ENCODE measurements at places on chromosomes 1 and 21.

GRCh38 chr1:95386371-95386770 is 152.4 kb downstream of the RWDD3 start:
- no peak for DNase-seq

- DNase-seq, result no peak
Measured at GRCh38 chr1:64826991-64827390, 82.1 kb downstream of the RAVER2 start.

GRCh38 chr1:23953020-23953419 is 6.6 kb upstream of the PNRC2 start:
- no peak for DNase-seq

- no peak for DNase-seq
Measured at GRCh38 chr1:204728456-204728855, 42.9 kb upstream of the LRRN2 start.

DNA sequence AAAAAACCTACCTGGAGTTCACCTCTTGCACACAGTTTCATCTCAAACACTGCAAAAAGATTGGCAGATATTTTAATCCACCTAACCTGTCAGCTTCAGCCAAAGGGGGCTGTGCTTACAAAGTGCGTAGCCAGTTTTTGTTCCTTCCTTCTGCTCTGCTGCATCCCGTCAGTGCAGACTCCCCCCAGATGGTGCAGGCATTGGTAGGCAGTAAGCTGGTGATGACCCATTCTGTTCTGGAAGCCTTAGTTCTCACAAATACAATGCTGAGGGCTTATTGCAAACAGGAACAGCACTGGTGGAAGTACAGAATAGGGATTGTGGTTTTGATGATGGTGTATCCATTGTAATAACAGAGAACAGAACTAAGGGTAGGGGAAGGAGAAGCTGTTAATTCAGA is 239.5 kb downstream of the RYR2 start:
- DNase-seq, result no peak

GRCh38 chr1:184761969-184762485 is 7.4 kb upstream of the EDEM3 start:
- DNase-seq, result no peak

DNA sequence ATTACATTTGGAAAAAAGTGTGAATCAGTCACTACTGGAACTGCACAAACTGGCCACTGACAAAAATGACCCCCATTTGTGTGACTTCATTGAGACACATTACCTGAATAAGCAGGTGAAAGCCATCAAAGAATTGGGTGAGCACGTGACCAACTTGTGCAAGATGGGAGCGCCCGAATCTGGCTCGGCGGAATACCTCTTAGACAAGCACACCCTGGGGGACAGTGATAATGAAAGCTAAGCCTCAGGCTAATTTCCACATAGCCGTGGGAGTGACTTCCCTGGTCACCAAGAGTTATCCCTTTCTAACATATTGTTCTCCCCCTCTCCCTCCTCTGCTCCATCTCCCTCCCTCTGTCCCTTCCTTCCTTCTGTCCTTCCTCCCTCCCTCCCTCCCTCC is 47.7 kb upstream of the RHOU start:
- no peak for DNase-seq

GRCh38 chr1:21324368-21325141 is 34.3 kb upstream of the ECE1 start:
- DNase-seq, result no peak

DNA sequence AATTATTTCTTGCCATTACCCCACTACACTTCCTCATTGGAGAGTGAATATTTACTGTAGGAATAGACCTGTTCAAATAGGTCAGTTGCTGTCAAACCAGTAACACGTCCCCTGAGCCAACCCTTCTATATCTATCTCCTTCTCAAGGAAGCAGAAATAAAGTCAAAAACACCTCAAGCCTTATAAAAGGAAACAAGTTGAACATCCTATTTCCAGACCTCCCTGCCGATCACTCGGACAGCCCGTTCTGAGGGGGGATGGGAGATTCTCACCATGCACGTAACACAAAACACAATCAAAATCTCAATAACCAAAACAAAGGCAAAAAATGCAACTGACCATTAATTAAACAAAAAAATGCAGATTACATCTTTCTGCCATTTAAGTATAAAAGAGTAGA is 121.5 kb upstream of the KRTAP19-8 start:
- DNase-seq, result no peak

- DNase-seq, result no peak
Measured at GRCh38 chr1:12244078-12244477, 14.2 kb downstream of the VPS13D start.

DNA sequence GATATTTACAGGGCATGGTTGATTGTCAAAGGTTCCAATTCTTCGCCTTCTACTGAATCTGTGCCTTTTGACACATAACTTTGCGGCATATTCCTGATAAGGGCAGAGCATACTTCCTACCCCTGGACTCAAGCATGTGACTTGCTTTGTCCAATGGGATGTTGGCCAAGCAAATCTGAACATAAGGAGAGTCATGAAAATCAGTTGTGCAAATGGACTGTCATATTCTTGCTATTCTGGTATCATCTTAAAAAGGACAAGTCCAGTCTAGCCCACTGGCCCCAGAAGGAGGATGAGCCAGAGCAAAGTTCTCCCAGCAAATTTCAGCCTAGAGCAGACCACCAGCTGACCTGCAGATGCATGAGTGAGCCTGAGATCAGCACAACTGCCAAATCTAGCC is 41.0 kb upstream of the MUTYH start:
- no peak for DNase-seq

- DNase-seq, result no peak
Measured at GRCh38 chr1:247642742-247643141, 36.8 kb downstream of the OR13G1 start.

GRCh38 chr1:206738370-206739366 is 31.9 kb upstream of the IL19 start:
- no peak for DNase-seq

DNA sequence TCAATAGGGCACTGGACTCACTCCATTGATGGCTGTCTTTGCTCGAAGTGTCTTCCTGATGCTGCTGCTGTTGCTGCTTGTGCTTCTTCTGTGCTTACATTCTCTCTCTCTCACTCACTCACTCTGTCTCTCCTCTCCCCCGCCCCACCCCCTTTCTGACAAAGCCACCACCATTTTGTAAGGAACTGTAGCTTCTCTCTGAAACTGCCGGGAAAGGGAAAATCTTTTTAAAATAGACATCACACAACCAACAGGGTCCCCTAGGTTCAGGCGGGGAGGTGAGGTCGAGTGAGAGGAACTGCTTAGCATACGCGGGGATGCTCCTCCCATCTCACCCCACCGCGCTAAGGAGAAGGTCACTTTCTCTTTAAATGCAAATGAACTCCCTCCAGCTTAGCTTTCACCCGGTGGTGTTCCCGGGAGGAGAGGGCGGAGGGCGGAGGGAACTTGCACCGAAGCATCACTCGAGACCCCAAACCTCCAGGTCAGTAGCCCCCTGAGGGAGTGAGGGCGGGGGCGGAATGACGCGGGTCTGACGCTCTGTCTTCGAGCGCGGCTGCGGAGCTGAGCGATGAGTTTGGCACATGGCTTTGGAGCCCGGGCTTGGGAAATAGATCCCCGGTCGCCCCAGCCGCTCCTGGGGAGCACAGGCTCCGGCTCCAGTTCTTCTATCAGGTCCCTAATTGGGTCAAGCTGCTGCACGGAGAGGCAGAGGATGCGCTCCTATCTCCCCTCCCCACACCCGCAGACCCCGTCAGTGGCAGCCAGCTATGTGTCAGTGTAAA is at the start of gene CCDC28B:
Gene CCDC28B, plus strand, starts transcription at position 370 of the 785 bp plus-strand sequence. CDS start 1,341 bp downstream, outside the sequence.
- DNase-seq, result no peak

DNA sequence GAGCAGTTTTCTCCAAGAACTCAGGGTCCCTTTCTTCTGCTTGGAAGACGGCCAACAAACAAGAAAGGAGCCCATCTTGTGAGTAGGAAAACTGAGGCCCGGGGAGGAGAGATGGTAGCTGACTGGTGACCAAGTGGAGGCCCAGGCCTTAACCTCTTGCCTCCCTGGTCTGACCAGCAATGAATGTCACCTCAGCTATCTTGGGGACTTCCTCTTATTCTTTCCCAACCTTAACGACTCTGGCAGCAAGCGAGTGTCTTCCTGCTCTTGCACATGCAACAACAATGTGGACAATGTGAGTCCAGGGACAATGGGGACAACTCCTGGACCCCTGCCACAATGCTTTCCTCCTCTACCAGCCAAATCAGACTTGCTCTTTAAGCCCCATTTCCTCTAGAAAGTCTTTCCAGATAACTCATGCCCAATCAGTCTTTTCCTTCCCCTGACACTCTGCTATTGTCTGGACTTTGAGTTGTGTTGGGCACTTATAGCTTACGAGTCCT is 12.6 kb downstream of the HSPG2 start:
- no peak for DNase-seq

DNA sequence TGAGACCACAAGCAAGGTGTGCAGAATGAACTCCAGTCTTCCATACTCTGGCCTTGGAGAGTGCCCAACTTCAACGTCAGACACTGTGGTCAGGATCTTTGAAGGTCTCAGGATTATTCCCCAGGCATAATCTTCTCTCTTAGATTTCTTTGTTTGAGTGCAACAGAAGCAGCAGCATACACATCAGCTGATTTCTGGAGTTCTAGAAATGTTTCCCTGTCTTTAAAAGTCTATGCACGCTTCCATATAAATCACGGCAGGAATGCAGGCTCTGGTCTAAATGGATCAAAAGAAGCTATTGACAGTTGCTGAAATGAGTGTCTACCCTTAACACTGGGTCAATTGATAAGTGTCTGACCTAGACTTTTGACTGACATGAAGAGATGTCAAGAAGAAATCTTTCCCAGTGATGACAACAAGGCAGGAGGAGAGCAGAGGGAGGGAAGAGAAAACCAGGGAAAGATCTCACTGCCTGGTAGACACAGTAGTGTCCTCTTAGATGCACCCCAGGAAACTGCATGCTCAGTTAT is 279.7 kb downstream of the SPATA17 start:
- no peak for DNase-seq

- no peak for DNase-seq
Measured at GRCh38 chr1:110626889-110627288, 20.7 kb upstream of the KCNA2 start.

- no peak for DNase-seq
Measured at GRCh38 chr1:175237389-175237788, 44.8 kb upstream of the KIAA0040 start.

DNA sequence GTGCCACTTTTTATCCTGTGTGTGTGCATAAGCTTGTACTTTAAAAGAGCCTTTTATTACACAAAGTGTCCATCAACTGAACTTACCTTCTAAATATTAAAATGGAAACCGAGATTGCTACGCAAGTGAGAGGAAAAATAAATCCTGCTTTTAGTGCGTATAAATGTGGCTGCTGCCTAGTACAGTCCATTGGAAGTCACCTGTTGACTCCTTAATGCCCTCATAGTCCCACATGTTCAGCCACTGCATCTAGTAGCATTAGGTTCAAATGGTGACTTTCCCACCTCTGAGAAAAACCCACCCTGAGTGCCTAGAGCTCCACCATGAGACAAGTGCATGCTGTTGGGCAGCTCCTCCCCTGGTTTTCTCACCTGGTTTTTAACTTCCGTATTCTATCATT is 53.0 kb downstream of the LHX4 start:
- no peak for DNase-seq

DNA sequence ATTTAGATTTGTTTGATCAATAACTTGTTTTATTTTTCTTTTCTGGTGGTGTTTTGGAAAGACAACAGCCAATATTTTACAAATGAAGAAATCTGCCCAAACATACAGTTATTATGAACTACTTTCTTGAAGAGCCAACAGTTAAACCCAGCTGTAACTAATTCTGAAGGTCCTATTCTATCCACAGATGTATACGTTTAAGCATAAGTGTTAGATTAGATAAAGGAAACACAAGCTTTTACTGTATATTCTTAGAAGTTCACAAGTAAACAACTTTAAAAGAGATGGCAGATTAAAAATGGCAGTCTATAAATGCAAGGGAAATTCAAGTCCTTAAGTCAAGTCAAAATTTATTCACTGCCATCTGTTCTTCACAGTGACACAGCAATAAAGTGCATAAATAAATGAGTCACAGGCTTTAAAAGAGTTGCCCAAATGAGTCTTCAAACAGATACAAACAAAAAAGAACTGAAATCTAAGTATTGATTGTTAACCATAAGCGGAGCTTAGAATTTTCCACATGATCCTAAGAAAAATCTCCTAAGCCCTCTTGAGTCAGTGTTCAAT is 49.9 kb upstream of the KCNH1 start:
- DNase-seq, result no peak

DNA sequence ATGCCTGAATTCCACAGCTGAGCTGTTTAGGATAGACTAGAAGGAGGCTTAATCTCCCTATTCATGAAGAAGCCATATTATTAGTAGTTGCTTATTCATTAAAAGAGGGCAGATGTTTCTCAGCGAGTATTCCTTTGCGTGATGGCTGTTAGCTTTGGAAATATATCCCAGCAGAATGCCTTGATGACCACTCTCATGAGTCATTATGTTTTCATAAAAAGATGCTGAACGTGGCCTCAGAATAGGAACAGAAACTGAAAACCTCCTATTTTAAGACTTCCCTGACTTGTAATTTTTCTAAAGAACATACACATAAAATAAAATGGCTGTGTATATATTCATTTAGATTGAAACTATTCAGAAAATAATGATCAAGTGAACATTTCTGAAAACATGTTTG is 9.6 kb upstream of the PLA2G4A start:
- no peak for DNase-seq

DNA sequence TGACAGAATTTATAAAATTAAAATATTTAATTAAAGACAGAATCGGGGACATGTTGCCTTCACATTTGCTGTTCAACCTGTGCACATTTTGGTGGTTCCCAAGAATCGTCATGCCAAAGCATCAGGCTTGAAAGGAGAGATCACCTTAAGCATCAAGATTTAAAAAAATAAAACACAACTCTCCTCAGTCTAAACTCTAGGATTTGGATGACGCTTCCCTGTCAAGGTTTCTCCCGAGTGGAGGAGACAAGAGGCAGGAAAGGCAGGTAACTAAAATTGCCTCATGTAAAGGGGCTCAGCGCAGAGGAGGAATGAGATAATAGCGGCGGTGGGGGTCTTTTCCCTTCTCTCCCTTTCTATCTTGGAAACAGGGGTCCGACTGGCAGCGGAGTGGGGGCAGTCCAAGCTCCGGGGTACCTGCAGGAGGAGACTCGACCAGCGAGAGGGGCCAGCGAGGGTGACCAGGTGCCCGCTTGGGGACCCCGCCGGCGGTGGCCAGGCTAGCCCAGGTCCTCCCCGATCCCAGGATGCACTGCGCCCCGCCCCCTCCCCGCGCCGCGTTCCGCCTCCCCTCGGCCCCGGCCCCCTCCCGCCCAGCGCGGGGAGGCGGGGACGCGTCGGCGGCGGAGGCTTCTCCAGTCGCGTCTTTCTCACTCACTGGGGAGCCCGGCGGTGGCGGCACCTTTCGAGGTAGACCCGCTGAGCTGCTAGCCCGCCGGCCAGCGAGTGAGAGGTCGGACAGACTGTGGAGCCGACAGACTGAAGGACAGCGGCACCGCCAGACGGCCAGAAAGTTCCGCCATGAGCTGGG is at the start of gene FNBP1L:
Gene FNBP1L, plus strand, starts transcription at position 638 of the 811 bp plus-strand sequence. Its CDS starts 164 bp downstream, at position 802.
- no peak for DNase-seq

DNA sequence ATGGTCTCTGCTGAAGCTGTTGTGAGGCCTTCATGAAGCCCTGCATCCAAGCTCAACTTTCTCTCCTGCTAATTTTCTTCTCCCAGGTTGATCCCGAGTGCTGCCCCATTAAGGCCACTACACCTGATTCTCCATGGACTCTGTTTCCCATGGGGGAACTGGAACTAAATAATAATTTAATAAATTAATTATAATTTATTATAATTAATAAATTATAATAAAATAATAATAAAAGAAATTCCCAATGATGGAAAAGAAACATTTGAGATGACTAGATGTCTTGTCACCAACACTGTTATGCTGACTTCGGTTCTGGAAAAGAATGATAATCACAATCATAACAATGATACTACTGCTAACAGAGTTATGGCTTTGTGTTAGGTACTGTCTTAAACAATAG is 211.2 kb upstream of the ZP4 start:
- no peak for DNase-seq

All from esophagus squamous epithelium (tissue), 5 donors.